ENCODE measurements at places on chromosomes 12 and 14. TPM values are rescaled to one million over a fixed set of nuclear protein-coding genes. Genes with fewer than 3 reads are reported as not detected.

The CCDC92 gene
- polyA plus RNA-seq, result 34.4 TPM

The CAPRIN2 gene
- 7.1 TPM for polyA plus RNA-seq

The ANKS1B gene
- polyA plus RNA-seq, result not detected

The KCNC2 gene
- polyA plus RNA-seq, result not detected

The ERP27 gene
- polyA plus RNA-seq, result 5.8 TPM

The SMCO3 gene
- not detected for polyA plus RNA-seq

The SDS gene
- polyA plus RNA-seq, result not detected

The HOXC4 gene
- polyA plus RNA-seq, result not detected

DNA sequence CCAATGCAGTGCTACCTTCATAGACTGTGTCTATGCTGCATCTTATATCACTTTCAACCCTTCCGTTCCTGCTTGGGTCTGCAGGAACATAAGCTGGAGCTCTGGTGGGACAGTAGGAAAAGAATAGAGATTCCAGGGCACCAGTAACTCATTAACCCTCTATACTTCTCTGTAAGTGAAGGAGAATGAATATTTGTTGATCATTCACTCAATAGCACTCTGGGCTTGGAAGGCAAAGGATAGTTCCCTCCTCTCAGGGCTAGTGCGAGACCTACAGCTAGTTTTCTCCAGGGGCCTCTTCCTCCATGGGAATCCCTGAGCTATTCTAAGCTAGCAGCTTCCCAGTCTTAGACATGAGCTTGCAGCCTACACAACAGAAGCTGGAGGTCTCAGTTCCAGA lies 84.7 kb downstream of the BMP4 start:
- DNase-seq, result no peak

GRCh38 chr12:41920355-41920754 lies 224.3 kb downstream of the GXYLT1 start:
- no peak for DNase-seq

- DNase-seq, result no peak
Measured at GRCh38 chr14:53247596-53248370, 94.7 kb upstream of the DDHD1 start.

DNA sequence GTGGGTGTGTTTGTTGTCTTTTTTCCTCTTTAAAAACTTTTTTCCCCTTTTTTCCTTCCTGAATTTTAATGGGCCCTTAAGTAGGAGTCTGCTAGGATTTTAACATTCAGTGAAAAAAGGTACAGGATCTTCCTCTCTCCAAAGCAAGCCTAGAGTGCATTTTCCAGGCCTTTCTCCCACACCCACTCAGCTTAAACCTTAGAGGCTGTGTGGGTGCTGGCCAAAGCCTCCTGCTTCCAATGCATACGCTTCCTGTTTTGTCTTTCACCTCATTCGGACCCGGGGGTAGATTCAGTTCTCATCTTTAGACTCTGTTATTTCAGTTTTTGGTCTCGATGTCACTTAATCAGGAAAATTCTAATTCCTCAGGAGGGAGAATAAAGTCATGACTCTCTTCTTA lies 51.2 kb downstream of the TMEM30B start:
- no peak for DNase-seq

DNA sequence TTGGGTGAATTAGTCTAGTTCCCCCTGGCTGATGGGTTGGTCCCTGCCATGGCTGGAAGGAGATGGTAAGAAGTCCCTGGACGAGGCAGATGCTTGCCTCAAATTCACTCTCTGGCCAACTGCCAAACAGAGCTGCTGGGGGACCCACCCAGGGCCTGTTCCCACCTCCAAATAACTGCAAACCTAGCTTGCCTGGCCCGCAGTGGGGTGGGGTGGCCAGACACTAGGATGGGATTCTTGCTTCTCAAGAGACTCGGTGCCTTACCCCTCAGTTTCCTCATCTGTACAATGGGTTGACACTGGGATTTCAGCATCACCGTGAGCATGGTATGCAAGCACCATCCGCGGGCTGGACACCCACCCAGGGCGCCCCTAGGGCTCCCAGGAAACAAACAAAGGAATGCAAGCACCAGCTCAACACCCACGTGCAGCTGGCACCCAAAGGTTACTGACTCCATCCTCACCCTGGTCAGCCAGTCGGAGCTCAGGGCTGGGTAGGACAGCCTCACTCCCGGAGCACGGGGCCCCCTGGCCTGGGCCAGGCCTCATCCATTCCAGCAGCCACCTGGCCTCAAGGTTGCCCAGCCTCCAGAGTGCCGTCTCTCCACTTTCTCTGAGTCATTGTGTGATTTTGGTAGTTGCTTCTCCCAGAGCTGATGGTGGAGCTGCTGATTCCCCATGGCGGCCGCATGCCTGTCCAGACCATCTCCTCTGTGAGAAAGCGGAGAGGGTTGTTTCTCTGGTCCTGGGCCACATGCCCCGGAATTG lies 205.2 kb upstream of the RTL1 start:
- no peak for DNase-seq

DNA sequence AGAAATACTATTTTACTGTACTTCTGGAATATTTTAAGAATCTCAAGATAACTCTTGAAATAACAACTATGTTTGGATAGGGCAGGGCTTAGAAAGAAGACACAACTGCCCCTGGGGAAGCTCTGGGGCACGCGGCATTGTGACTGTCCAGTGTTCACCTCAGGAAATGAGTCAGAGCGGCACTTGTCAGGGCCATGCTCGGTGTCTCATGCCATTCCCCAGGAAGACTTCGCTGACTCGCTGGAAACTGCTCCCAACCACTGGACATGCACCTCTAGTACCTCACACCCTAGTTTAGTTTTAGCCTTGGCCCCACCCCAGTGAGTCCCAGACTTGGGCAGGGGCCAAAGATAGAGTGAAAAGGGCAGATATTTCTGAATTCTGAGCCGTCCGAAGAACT lies 192.0 kb downstream of the TTC7B start:
- DNase-seq, result no peak

GRCh38 chr14:33987565-33988080 lies 36.7 kb upstream of the EGLN3 start:
- no peak for DNase-seq

DNA sequence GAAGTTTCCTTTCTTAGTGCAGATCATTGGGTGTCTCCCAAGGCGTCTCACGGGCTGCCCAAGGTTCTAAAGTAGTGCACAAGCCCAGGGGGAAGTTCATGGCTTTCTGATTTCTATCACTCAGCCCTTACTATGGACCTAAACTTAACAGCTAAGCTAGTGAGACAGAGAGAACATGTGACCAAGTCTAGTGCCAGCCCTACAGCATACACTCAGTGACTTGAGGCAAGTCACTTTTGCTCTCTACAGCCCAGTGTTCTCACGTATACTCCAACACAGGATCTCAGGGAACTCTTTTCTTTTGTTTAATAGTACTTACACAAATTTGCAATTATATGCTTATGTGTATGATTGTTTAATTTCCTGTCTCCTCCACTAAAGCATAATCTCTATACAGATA lies 48.6 kb downstream of the NKX2-1 start:
- no peak for DNase-seq

DNA sequence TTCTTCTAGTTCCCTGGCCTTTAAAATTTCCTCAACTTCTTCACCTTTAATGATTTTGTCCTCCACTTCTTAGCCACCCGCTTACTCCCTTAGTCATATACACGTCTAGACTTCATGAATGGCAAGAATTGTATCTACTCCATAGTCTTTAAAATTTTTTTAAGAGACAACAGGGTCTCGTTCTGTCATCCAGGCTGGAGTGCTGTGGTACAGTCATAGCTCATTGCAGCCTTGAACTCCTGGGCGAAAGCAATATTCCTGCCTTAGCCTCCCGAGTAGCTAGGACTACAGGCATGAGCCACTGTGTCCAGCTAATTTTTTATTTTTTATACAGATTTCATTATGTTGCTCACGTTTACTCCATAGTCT lies 47.9 kb downstream of the BBS10 start:
- no peak for DNase-seq

- DNase-seq, result no peak
Measured at GRCh38 chr14:55301437-55302121, 30.4 kb downstream of the FBXO34 start.

- DNase-seq, result peak; percentile 44
Measured at GRCh38 chr12:24960222-24960855, 11.4 kb upstream of the BCAT1 start.
